ENCODE measurements at places on chromosomes 4 and X.

DNA sequence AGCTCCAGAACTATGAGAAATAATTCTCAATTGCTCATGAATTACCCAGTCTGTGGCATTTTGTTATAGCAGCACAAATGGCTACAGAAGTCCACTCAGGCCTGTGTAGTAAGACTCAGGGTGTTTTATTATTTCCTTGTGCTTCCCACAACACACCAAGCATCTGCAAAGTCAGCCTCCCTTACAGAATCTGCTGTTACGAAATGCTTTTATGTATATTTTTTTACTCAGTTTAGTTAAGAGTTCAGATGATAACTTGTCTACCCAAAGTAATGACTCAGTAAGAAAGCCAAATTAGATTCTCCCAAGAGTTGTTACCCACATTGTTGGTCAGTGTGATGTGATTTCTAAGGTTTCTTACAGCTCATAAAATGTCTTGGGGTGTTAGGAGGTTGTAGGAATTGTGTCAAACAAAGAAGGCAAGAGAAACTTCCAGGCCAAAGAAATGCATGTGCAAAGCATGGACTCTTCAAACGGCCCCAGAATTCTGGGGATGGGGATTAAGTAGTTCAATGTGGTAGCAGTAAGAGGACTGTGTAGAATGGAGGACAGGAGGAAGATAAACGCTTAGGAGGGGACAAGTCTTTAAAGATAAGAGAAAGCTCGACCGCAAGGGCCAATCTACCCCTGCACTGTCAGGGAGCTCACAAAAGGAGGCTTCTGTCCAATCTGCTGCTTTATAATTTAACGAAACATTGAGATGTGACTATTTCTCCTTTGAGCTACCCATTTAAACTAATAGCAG lies 35.4 kb upstream of the TMEM184C start:
- no peak for DNase-seq

GRCh38 chr4:15488136-15488535 lies 18.5 kb downstream of the CC2D2A start:
- no peak for DNase-seq

- no peak for DNase-seq
These were observed 279.6 kb upstream of the CLNK start for GRCh38 chr4:10963958-10964703.

GRCh38 chrX:15645266-15645665 lies 19.3 kb downstream of the CLTRN start:
- DNase-seq = no peak

GRCh38 chr4:150251752-150252190 lies 173.5 kb downstream of the DCLK2 start:
- no peak for DNase-seq

GRCh38 chrX:17654116-17654515 lies 83.2 kb upstream of the SCML1 start:
- no peak for DNase-seq

DNA sequence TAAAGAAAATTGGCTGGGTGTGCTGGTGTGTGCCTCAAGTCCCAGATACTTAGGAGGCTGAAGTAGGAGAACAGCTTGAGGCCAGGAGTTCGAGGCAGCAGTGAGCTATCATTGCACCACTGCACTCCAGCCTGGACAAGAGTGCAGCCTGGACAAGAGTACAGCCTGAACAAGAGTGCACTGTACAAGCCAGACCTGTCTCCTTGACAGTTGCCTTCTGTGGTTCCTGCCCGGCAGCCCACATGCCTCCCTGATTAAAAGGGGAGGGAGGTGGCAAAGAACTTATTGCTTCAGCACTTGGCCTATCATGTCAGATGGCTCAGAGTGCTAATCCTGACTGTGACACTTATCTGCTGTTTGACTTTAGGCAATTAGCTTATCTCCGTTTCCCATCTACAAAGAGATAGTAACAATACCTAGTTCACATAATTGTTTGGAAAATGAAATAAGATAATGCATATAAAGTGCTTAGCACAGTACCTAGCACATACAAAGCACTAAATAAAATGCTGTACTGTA lies 249.1 kb downstream of the DCLK2 start:
- no peak for DNase-seq

GRCh38 chrX:106932492-106932923 lies 12.3 kb downstream of the CLDN2 start:
- no peak for DNase-seq

- no peak for DNase-seq
These were observed 12.2 kb downstream of the GK start for GRCh38 chrX:30665471-30665870.

DNA sequence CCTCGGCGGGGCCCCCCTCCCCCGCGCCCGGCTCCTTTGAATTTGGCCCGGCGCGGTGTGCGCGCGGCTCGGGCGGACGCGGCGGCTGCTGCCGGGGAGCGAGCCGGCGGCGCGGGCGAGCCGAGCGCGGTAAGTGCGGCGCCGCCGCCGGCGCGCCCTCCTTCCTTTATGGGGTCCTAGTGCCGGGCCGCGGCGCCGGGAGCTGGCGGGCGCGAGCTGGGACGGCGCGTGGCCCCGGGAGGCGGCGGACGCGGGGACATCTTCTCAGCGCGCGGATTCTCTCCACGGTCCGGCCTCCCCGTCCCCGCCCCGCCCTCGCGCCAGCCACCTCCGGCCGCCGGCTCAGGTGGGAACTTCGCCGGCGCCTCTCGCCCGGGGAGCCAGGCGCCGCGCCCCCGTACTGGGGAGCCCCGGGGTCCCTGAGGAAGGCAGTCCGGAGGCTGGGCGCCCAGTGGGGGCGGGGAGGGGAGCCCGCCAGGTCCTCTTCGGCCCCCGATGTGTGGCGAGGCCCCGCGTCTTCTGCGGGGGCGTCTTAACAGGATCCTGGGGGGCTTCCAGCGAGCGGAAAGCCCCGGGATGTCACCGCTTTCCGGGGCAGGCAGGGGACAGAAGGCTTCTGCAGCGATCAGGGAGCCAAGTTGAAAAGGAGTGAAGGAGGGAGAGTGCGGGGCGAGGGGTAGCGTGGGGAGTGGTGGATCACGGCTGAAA lies 98.4 kb upstream of the TENM3 start:
- no peak for DNase-seq

- no peak for DNase-seq
These were observed 341 bp upstream of the PRPS2 start for GRCh38 chrX:12790885-12791256.

DNA sequence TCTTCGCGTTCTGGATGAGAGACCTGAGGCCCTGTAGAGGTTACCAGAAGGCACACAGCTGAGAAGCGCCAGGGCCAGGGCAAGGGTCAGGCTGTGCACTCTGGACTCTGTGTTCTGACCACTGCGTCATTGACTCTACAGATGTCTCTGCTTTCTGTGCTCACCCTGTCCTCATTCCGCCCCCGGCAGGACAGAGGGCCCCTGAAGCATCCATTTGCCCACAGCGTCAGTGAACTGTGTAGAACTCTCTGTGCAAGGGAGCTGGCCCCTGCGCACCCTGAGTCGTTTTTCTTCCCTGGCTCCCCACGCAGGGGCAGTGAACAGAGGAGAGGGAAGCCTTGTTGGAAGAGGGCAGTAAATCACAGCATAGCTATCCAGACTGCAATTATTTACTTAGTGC lies 6.1 kb upstream of the WAS start:
- no peak for DNase-seq

DNA sequence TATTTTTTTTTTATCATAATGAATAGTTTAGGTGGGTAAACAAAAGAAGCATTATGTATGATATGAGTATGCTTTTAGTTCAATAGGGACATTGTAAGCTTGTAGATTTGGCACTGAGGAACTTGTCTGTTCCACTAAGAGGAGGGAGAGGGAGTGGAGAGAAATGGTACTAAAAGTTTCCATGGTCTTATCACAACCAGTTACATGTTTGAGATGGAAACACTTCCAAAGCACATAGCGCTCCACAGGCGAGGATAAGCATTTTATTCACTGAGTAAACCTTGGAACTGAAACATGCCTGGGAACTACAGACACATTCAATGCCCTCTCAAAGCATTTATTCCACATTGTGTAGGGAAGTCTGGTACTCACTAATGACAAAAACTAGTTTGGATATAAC lies 15.5 kb downstream of the MYOZ2 start:
- no peak for DNase-seq

DNA sequence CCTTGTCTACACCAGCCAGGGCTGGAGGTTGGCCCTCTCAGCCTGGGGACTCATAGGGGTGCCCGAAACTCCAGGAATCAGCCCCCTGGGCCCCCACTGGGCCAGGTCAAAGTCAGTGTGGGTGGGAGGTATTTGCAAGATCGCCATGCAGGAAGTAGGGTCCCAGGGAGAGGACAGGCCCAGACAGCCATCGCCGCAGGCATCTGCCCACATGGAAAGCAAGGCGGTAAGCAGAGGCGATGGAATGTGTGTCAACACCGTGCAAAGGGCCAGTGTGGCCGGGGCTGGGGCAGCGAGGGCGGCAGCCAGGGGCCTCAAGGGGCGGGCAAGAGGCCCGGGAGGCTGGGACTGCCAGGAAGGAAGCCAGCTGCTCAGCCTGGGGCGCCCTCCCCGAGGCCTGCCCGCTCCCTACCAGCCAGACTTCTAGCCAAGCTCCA lies 19.3 kb upstream of the DUSP9 start:
- DNase-seq = no peak

DNA sequence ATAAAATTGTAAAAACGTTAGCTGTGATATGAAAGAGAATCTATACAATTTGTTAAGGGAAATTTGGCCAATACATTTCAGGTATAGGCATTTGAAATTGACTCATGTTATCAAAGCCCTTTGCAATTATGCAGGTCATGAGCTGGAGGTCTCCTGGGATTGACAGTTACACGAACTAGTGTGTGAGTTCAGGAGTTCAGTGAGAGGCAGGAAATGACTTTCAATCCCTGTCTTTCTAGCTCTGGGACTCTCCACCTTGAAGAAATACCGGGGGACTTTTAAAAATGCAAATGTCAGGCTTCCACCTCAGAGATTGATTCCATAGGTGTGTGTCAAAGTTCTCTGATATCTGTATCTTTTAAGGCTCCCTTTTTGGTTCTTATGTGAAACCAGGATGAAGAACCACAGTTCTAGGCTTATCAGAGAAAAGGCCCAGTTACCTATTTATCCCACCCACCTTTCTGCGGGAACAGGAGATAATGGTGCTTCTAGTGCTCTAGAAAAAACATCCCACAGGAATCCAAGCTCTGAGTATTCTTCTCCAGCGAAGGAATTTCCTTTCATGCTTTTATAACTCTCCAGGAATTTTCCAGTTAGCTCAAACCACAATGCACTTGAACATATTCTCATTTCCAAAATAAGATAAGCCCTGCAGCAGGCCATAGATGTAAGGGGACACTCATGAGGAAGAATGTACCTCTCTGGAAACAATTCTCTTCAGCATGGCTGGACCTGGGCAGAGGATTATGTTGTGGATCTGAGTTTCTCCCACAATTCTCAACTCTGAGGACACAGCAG lies 501.0 kb downstream of the IDS start:
- no peak for DNase-seq

DNA sequence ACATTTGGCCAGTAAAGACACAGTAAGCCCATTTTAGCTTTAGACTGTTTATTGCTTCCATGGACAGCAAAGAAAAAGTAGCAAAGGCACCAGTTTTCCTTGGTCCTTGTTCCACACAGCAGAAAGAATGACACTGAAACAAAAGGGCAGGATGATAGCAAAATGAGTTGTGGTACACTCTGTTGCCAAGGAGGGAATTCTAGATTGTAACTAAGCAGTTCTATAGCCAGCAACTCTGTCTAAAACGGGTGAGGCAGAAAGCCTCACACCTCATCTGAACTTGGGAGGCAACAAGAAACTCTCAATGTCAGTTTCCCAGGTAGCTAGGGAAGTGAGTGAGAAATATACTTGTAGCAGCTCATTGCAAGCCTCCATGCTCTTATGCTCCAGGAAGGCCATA lies 39.2 kb downstream of the BBS12 start:
- DNase-seq = no peak

GRCh38 chr4:166293556-166293955 lies 420.5 kb downstream of the TLL1 start:
- DNase-seq = no peak

- no peak for DNase-seq
These were observed 353.6 kb downstream of the TRIML1 start for GRCh38 chr4:188492886-188493285.

- no peak for DNase-seq
These were observed 38.1 kb downstream of the KDR start for GRCh38 chr4:55087009-55087912.

DNA sequence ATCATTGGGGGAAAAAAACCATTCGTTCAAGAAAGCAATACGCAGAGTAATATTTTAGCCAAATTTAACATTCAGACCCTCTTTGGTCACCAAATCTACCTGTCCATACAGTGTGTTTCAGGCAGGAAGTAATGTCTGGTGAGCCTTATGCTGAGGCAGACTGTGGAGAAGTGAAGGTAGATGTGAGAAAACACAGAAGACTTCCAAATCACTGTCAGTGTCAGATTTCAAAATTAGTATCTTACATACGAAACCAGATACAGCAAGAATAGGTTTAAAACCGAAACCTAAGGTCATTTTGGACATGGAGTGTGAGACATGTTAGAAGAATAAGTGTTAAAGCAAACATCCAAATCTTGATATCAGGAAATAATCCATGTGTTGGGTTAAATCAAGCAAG lies 664.5 kb upstream of the HTR2C start:
- no peak for DNase-seq

GRCh38 chrX:111338095-111338698 lies 67.9 kb upstream of the CAPN6 start:
- DNase-seq = no peak

DNA sequence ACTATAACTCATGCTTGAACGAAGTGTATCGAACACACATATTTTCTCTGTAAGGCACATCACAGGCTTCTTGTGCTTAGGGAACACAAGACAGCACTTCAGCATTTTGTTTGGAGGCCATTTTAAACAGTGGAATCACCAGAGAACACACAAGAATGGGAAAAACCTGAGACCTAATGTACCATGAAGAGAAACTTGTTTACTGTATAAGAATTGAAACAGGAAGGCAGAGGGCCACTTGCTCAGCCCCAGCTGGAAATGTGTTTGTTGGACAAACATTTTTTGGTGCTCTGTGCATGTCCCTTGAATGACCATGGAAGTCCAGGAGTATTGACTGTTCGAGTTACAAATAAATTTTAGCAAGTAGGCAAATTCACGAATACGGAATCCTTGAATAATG lies 47.5 kb downstream of the RAPGEF2 start:
- DNase-seq = no peak

DNA sequence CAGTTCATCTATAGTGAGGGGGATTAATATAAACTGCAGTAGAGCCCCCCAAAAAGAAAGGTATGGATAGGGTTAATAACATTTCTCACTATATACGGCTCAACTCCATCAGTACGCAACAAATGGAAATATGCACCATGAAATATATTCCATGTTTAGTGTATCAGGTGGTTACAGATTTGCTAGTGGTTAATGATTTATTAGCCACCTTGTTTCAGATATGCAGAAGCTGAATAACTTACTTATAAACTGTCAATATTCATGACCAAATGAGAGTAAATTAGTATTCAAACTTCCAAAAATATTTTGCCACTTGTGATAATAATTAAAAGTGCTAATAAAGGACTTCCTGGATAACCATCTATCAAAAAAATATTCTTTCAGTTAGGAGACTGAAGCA lies 14.8 kb downstream of the AMTN start:
- no peak for DNase-seq
